Activated CD8-positive, alpha-beta T cell treated with anti-CD3 and anti-CD28 coated beads, Interleukin-2, amount 10 ng/mL, durations not matched to agents 7 days and 5 days (primary cell): ENCODE measurements at places on chromosomes 5 and 9. TPM values are rescaled to one million over a fixed set of nuclear protein-coding genes. Genes with fewer than 3 reads are reported as not detected.

DNA sequence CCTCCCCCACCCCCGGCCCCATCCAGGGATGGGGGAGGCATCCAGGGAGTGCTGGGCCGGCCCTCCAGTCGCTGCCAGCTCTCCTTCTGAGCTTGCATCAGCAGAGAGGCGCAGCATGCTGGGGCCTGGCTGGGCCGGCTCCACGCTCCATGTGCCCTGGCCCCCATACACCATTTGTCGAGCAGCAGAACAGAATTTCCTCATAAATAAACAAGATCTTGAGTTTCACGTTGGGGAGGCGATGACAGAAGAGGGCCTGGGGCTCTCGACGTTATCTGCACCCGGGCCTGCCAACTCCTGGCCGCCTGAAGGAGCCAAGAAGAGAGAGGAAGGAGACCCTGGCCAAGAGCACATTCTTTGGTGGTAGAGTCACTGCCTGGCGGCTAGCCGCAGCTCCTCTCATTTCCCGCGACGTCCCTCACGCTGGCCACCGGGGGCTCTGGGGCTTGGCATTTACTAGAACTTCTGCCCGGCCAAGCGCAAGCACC, 177.0 kb downstream of the FGF18 start:
- no peak for DNase-seq

DNA sequence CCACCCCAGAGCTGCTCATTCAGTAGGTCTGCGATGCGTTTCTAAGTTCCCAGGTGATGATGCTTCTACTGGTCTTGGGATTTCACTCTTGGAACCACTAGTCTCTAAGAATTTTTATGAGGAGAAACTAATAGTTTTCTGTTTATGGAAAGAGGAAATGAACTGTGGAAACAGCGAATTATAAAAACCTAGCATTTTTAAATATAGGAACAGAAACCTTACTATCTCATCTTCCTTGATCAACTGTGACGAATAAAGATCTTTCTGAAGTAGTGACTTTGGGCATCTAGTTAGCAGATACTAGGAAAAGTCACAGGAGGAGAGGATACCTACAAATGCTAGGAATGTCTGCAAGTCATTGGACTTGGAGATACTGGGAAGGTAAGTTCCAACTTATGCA, 376.8 kb upstream of the RFX3 start:
- no peak for DNase-seq

Gene IRGM
- 4.1 TPM for total RNA-seq

DNA sequence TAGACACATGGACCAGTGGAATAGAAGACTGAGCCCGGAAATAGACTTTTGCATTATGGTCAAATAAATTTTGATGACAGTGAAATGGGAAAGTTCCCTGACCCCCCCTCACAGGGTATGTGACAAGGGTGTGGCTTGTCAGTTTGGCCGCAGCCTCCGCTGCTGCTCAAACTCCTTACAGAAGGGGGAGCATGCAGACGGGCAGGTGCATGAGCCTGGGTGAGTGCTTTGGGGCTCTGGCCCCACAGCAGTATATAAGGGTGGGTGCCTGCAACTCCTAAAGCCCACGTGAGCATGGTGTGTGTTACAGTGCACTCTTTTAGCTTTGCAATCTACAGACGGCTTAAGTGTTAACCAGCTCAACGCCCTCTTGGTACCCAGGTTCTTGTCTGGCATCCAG, 21.9 kb upstream of the CAPSL start:
- no peak for DNase-seq

- DNase-seq = no peak
These were observed 753 bp downstream of the FANCC start for GRCh38 chr9:95316794-95317118.

Gene SSBP2
- 26.7 TPM for total RNA-seq

Gene TRPM3
- not detected for total RNA-seq

- DNase-seq = no peak
These were observed 74.2 kb upstream of the TNFSF8 start for GRCh38 chr9:115004545-115004944.

- no peak for DNase-seq
These were observed 175.9 kb downstream of the ERCC6L2 start for GRCh38 chr9:96051423-96051822.

Gene PCDHGA12
- total RNA-seq = not detected

GRCh38 chr9:37760416-37761161, 7.0 kb downstream of the TRMT10B start:
- DNase-seq = no peak
